AG09319 (cell line): ENCODE measurements at places on chromosomes 1 and 21.
A peak's percentile ranks its signal among the peaks of the same experiment; 100 is the strongest.

GRCh38 chr1:113073479-113073950, 517 bp downstream of the LRIG2 start:
- peak; percentile 34 for DNase-seq

GRCh38 chr1:18989896-18990295, 33.4 kb upstream of the IFFO2 start:
- no peak for DNase-seq

GRCh38 chr1:67735806-67736627, 51.0 kb downstream of the GADD45A start:
- DNase-seq, result peak; percentile 76

DNA sequence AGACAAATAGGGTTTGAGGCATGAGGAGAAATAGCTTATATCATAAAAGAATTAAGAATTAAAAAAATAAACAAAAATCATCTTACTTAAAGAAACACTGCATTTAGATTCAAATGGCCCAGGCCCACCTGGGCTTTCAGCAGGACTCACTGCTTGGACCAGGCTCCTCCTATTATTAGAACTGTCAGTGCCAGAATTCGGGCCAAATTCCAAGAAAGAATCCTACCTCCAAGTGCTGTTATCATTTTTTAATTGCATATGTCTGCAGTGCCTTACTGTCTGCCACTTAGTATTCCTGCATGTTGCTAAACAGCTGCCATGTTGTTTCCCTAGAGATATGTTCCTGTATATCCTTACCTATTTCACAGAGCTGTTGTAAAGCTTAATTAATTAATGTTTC, 112.0 kb downstream of the BARHL2 start:
- DNase-seq, result no peak

GRCh38 chr1:161068306-161069234, 1.1 kb downstream of the ARHGAP30 start:
- no peak for DNase-seq

- no peak for DNase-seq
Observed at GRCh38 chr1:190138266-190138665, 339.4 kb downstream of the BRINP3 start.

- DNase-seq, result no peak
Observed at GRCh38 chr1:2174348-2175054, 20.1 kb downstream of the FAAP20 start.

DNA sequence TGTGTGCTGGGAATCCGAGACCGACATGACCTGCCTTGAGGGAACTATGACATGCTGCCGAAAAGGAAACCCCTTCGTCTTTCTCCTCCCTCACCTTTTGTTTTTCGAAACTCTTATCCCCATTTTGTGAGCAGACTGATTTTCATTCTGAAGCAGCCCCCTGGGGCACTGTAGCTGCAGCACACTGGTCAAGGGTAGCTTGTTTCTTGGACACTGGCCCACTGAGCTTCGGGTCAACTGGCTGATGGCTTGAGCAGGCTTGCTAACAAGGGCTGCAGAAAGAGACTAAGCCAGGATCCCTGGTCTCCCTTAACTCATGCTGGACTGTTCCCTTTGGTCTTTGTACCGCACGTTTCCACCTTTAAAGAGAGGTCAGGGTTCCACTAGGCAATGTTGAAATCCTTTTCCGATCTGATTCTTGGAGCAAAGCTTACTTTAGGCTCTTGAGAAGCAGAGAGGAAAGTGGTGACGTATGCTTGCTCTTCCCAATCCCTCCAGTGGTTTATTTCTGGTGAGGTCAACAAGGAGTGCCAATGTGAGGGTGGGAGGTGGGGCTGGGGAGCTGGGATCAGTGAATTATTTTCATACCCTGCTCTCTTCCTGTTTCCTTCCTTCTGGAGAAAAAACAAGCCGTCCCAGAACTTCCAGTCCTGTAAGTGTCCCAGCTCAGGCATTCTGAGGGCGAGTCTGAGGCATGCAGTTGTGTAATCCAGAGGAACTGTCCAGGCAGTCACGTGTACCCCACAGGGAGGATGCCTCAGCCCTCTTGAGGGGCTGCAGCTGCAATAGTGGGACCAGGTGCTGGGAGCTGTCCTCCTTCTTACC, 7.6 kb downstream of the CYP4B1 start:
- no peak for DNase-seq

GRCh38 chr1:159705251-159705903, 9.0 kb downstream of the CRP start:
- DNase-seq, result no peak

- no peak for DNase-seq
Observed at GRCh38 chr21:44867464-44867863, 6.0 kb downstream of the PTTG1IP start.

DNA sequence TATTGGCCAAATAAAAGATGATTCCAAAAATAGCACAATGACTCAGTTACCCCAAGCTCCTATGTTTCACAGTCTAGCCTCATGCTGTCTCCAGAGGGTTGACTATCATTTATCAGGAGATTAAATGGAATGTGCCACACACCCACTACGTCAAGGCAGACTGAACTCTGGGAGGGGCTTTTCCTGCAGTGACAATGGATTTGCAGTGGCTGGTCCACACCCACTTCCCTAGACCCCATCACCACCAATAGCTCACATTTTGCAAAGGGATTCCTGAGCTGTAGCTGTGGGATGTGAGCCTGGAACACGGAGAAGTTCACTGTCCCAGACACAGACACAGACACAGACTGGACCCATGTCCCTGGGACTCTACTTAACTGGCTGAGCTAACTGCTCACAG, 77.1 kb downstream of the HLCS start:
- no peak for DNase-seq

GRCh38 chr1:216944864-216945510, 221.8 kb upstream of the ESRRG start:
- no peak for DNase-seq

- DNase-seq, result no peak
Observed at GRCh38 chr1:23427550-23427949, 3.0 kb upstream of the TCEA3 start.

- no peak for DNase-seq
Observed at GRCh38 chr21:18178509-18178908, 66.1 kb upstream of the CHODL start.
